Keratinocyte (primary cell): ENCODE measurements at places on chromosomes 4 and X.

DNA sequence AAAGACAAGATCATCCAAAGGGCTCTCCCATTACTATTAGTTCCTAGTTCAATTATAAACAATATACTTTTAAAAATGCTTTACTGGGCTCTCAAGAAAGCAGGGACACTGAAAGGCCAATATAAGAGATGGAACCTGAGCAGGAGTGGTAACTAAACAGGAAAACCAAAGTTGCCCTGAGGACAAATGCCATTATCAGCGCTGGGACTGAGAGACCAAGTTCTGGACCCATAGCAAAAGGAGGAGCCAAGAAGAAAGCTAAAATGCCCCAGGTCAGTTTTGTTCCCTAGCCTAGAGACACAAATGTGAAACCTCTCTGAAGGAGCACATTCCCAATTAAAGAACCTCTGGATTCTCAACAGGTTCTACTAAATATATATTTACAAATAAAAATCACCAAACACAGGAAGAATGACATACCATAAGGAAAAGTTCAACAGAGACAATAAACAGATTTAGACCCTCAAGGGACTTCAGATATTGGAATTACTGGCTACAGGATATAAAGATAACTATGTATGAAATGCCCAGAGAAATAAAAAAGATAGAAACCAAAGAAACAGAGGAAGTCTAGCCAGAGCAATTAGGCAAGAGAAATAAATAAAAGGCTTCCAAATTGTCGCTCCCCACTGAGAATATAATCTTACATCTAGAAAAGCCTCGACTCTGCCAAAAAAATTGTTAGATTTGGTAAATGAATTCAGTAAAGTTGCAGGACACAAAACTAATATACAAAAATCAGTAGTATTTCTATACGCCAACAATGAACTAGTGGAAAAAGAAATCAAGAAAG, 67.1 kb downstream of the KLHL8 start:
- no peak for DNase-seq
- H3K27ac ChIP-seq, result no peak overlapping the region
- H3K36me3 ChIP-seq, result no peaks in the 10 kb centered on the region
- H3K27me3 ChIP-seq, result no peaks in the 10 kb centered on the region

DNA sequence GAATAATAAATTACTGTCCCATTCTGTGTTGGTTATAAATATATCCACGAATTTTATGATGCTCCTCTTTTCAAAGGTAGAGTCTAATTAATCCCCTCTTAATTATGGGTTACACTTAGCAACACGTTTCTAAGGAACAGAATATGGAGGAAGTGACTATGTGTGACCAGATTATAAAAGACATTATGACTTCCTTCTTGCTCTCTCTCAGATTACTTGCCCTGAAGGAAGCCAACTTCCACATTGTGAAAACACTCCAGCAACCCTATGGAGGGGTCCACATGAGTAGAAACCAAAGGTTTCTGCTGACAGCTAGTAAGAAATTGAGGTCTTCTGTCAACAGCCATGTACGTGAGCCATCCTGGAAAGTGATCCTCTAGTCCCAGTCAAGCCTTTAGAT, 59.3 kb downstream of the WDFY3 start:
- no peak overlapping the region for H3K4me3 ChIP-seq
- DNase-seq, result no peak
- H3K36me3 ChIP-seq, result peaks cover 2% of the 10 kb centered on the region
- H3K27ac ChIP-seq, result no peak overlapping the region

DNA sequence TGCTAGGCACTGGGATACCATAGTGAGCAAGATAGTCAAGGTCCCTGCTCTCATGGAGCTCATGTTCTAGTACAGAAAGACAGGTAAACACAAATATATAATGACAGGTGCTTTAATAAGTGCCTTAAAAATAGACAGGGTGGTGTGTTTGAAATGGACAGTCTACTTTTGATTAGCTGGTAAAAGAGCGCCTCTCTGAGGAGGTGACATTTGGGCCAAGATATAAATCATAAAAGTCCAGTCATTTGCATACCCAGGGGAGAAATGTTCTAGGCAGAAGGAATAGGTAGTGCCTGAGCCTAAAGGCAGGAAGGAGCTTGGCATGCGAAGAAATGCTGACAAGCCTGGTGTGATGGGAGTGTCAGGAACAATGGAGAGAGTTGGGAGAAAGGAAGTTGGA, 83.6 kb downstream of the DNAAF6 start:
- no peak overlapping the region for H3K4me3 ChIP-seq
- no peaks in the 10 kb centered on the region for H3K36me3 ChIP-seq

DNA sequence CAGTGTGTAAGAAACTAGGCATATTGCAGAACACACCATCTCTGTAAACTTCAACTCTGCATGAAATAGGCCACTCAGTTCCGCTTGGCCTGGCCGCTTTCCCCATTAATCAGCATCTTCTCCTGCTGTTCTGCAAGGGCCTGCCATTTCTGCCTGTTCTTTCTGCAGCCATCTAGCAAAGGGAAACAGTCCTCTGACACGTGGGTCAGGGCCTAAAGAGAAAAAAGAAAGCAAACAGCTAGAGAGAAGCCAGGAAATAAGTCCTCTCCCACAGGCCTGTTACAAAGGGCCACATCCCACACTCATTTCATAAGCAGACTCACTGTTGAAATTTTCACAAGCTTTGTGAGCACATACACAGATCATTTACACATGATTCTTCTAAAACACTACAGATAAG, 130.1 kb downstream of the PDE5A start:
- H3K4me1 ChIP-seq, result no peaks in the 10 kb centered on the region
- H3K36me3 ChIP-seq, result peaks cover 6% of the 10 kb centered on the region
- H3K27ac ChIP-seq, result no peak overlapping the region
- no peak for DNase-seq
- H3K27me3 ChIP-seq, result no peaks in the 10 kb centered on the region

GRCh38 chr4:117529401-117529800, 444.0 kb upstream of the TRAM1L1 start:
- H3K4me1 ChIP-seq, result no peaks in the 10 kb centered on the region
- no peaks in the 10 kb centered on the region for H3K36me3 ChIP-seq

DNA sequence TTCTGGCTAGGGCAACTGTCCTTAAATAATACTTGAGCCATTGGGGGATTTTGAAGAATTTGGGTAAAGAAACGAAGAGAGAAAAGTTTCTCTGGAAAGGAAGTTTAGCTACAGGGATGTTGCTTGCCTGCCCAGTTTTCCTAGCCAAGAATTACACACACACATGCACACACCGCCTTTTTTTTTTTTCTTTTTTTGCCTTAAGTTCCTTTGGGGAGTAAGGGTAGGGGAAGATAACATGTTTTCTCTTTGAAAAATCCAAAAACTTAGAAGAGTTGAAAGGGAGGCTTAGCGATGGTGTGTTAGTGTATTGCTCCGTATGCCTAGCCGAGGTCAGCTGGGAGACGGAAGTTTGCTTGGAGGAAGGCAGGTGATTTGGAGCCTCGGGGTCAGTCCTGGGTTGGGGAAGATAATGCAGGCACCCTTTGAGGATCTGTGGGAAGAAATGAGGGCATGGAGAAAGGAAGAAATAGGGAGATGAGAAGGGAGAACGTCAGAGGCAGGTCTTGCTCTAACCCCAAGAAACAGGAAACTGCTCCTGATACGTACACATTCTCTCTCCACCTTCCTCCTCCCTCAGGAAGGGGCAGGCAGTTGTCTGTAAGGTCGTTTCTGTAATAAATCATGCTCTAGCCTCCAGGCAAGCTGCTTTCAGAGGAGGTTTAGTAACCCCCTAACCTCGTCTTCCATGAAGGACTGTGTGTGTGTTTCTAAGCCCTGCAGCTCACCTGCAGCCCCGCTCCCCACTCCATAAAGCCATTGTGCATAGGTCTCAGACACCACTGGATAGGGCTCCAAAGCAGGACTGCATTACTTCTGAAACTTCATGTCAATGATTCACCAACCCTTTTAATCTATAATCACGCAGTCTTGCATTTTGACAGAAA, 10.5 kb downstream of the KLF3 start:
- no peak for DNase-seq
- H3K4me1 ChIP-seq, result peaks cover 74% of the 10 kb centered on the region
- no peaks in the 10 kb centered on the region for H3K27me3 ChIP-seq
- peaks cover 40% of the 10 kb centered on the region for H3K36me3 ChIP-seq

- DNase-seq, result no peak
- no peak overlapping the region for H3K4me3 ChIP-seq
- H3K27ac ChIP-seq, result no peak overlapping the region
- H3K27me3 ChIP-seq, result no peaks in the 10 kb centered on the region
These were observed 73.2 kb upstream of the AMOT start for GRCh38 chrX:112913807-112914206.

GRCh38 chrX:136203951-136204350, 47.2 kb downstream of the MAP7D3 start:
- no peaks in the 10 kb centered on the region for H3K27me3 ChIP-seq
- no peaks in the 10 kb centered on the region for H3K36me3 ChIP-seq
- no peak for DNase-seq
- no peak overlapping the region for H3K27ac ChIP-seq

- H3K4me3 ChIP-seq, result no peak overlapping the region
- H3K36me3 ChIP-seq, result no peaks in the 10 kb centered on the region
- no peak overlapping the region for H3K27ac ChIP-seq
- H3K27me3 ChIP-seq, result no peaks in the 10 kb centered on the region
- no peaks in the 10 kb centered on the region for H3K4me1 ChIP-seq
These were observed 124.1 kb upstream of the MAB21L2 start for GRCh38 chr4:150457802-150458201.

GRCh38 chr4:173039617-173040577, 128.7 kb upstream of the GALNT7 start:
- no peaks in the 10 kb centered on the region for H3K27me3 ChIP-seq
- H3K36me3 ChIP-seq, result no peaks in the 10 kb centered on the region
- H3K4me3 ChIP-seq, result no peak overlapping the region

GRCh38 chr4:118992149-118992548, 103.5 kb downstream of the SYNPO2 start:
- H3K36me3 ChIP-seq, result no peaks in the 10 kb centered on the region
- H3K27me3 ChIP-seq, result no peaks in the 10 kb centered on the region
- H3K27ac ChIP-seq, result no peak overlapping the region
- no peak for DNase-seq
- H3K4me3 ChIP-seq, result no peak overlapping the region
- peaks cover 21% of the 10 kb centered on the region for H3K4me1 ChIP-seq

GRCh38 chr4:104032896-104033295, 313.1 kb upstream of the TACR3 start:
- no peak overlapping the region for H3K4me3 ChIP-seq
- H3K4me1 ChIP-seq, result no peaks in the 10 kb centered on the region

GRCh38 chr4:92455951-92456350, 152.2 kb downstream of the GRID2 start:
- H3K27ac ChIP-seq, result no peak overlapping the region
- no peaks in the 10 kb centered on the region for H3K4me1 ChIP-seq
- no peak for DNase-seq
- H3K27me3 ChIP-seq, result no peaks in the 10 kb centered on the region
- no peaks in the 10 kb centered on the region for H3K36me3 ChIP-seq
- H3K4me3 ChIP-seq, result no peak overlapping the region

- H3K27ac ChIP-seq, result peak overlapping the region; percentile 90
- H3K4me1 ChIP-seq, result peaks cover 27% of the 10 kb centered on the region
- H3K4me3 ChIP-seq, result peak overlapping the region; percentile 81
- H3K27me3 ChIP-seq, result no peaks in the 10 kb centered on the region
- peaks cover 33% of the 10 kb centered on the region for H3K36me3 ChIP-seq
These were observed 904 bp upstream of the WDR1 start for GRCh38 chr4:10117359-10118047.

DNA sequence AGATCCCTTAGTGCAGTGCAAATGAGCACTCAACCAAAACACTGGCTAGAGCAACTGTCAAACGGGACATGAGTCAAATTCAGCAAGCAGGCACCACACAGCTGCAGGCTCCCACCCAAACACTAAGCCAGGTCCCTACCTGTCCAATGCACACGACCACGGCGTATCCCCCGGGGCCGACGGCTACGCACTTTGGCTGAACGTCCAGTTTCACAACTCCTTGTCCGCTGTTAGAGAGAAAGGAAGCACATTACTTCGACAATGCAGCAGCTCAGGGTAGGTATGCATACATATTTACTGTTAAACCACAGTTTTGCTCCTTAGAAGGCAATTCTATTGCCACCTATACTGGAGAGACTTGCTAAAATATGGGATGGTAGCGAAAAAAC, 35.4 kb downstream of the WDR1 start:
- H3K27me3 ChIP-seq, result no peaks in the 10 kb centered on the region
- H3K4me1 ChIP-seq, result no peaks in the 10 kb centered on the region
- H3K4me3 ChIP-seq, result no peak overlapping the region
- H3K36me3 ChIP-seq, result peaks cover 87% of the 10 kb centered on the region
- no peak overlapping the region for H3K27ac ChIP-seq

GRCh38 chrX:46327566-46328115, 217.6 kb downstream of the ZNF674 start:
- peak; percentile 76 for DNase-seq
- peaks cover 41% of the 10 kb centered on the region for H3K4me1 ChIP-seq
- no peaks in the 10 kb centered on the region for H3K36me3 ChIP-seq
- no peaks in the 10 kb centered on the region for H3K27me3 ChIP-seq
- peak overlapping the region; percentile 78 for H3K4me3 ChIP-seq

- H3K4me1 ChIP-seq, result no peaks in the 10 kb centered on the region
- no peaks in the 10 kb centered on the region for H3K36me3 ChIP-seq
- no peak overlapping the region for H3K4me3 ChIP-seq
- no peak overlapping the region for H3K27ac ChIP-seq
These were observed 286.1 kb downstream of the DCHS2 start for GRCh38 chr4:154205471-154205870.

DNA sequence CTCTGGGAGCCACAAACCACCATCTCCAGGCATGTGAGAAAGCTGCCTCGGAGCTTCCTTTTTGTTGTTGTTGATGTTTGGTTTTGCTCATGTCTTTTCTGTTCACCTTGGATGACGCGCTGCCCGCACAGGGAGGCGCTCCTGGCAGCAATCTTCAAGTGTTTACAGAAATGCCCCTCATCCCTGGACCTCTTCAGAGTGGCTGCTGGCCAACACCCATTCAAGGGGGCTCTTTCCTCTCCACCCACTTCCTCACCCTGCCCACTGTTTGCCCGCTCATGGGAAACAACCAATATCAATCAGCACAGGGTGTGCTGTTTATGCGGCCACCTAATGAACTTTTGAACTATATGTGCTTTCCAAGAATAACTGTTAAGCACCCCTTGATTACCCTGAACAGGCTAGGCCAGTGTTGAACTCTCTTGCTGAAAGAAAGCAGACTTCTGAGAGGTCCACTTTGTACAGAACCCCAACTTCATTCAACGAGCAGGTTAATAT, 355.1 kb upstream of the CLNK start:
- no peak overlapping the region for H3K4me3 ChIP-seq
- no peak for DNase-seq
- H3K36me3 ChIP-seq, result no peaks in the 10 kb centered on the region
- H3K27ac ChIP-seq, result no peak overlapping the region

- H3K27ac ChIP-seq, result no peak overlapping the region
- no peak for DNase-seq
- no peak overlapping the region for H3K4me3 ChIP-seq
- peaks cover 3% of the 10 kb centered on the region for H3K27me3 ChIP-seq
- no peaks in the 10 kb centered on the region for H3K4me1 ChIP-seq
- no peaks in the 10 kb centered on the region for H3K36me3 ChIP-seq
These were observed 103.4 kb upstream of the PJA1 start for GRCh38 chrX:69268611-69269010.

DNA sequence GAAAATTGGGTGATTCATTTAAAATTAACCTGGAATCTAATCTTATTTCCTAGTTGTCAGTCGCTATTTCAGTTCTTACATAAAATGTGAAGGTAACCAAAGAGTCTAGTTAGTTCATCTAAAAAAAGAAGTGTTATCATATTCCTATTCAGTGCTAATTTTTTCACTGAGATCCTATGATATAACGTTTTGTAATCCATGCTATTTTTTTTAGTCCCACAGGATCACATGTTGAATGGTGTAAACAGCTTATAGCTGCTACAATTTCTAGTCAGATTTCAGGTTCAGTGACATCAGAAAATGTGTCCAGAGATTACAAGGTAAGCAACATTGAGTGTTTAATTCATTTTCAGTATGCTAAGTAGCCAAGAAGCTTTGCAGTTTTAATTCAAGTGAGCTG, 5.8 kb downstream of the MTMR1 start:
- no peak overlapping the region for H3K4me3 ChIP-seq
- no peaks in the 10 kb centered on the region for H3K27me3 ChIP-seq
- H3K4me1 ChIP-seq, result peaks cover 25% of the 10 kb centered on the region
- no peak for DNase-seq
